ENCODE measurements at places on chromosomes 1 and 21.

GRCh38 chr1:214425101-214425500 lies 126.3 kb downstream of the PTPN14 start:
- DNase-seq: no peak

DNA sequence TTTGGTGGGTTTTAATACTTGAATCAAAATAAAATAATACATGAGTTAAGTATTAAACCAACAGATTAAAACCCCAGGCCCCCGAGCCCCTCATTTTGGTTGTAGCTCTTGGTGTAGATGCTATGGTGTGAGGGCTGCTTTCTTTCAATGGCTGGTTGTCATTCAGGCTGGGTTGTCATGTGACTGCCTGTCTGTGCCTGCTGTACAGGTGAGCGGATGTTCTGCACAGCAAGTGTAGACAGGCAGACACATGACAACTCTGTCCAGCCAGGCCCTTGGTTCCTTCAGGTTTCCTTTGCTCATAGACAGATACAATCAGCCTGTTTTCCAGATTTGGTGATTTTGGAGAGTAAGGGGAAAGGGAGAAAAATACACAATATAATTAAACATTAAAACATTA lies 281.9 kb upstream of the C1orf105 start:
- no peak for DNase-seq

GRCh38 chr1:228830954-228831481 lies 95.7 kb downstream of the RHOU start:
- no peak for DNase-seq

DNA sequence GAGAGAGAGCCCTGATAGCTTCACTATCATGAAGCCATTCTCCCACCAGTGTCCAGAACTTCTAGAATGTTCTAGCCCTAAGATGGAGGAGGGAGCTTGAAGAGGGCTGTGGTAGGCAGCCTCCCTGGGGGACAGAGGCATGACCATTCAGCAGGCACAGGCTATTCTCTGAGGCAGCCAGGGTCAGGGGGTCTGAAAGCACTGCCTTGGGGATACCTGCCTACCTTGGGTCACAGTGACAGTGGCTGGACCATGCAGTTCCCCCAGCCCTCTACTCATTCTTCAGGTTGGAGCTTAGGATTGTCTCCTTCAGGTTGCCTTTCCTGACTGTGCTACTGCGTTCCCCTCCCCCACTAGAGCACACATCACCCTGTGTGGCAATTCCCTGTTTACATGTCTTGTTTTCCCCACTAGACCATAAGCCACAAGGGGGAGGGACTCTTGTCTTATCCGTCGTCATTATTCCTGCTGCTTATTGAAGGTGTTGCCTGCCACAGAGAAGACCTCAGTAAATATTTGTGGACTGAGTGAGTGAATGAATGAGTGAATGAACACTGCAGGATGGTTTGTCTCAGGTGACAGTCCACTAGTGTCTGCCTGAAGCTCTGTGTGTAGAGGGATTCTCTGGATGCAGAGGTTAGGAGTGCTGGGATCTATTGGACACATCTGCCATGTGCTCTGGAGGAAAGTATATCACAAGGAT lies 5.2 kb downstream of the ZDHHC18 start:
- DNase-seq: no peak

GRCh38 chr1:244599937-244600350 lies 53.0 kb upstream of the DESI2 start:
- DNase-seq: no peak

DNA sequence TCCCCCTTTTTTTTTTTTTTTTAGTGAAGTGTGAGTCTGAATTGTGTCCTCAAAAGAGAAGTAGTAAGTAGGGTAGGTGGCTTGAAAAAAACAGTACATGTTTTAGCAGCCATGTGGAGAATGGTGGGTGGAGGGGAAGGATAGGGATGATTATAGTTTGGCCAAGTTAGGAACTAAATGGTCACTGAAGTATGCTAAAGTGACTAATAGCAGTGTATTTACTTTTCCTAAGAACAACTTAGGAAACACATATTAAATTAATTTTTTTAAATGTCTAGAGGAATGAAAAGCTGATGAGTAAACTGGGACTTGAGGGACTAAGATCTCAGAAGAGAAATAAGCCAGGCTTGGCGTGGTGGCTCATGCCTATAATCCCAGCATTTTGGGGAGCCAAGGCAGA lies 55.5 kb downstream of the PLA2G4A start:
- no peak for DNase-seq

DNA sequence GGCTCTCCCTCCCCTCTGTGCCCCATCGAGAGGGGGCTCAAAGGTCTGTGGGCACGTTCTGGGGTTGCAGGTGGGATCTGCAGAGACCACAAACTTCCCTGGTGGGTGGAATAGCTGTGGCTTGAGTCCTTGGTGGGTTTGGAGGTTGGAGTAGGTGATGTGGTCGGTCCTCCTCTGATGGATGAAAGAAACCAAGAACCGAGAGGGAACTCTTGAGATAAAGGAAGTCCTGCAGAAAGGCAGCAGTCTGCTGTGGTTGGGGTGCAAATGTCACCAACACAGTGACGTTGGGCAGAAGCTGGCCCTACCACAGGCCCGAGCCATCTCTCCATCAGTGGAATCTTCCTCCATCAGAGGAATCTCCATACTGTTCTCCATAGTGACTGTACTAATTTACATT lies 171.8 kb downstream of the FCRL5 start:
- DNase-seq: no peak

- DNase-seq: no peak
These were observed 1009.9 kb downstream of the ADGRL2 start for GRCh38 chr1:82810601-82811000.

DNA sequence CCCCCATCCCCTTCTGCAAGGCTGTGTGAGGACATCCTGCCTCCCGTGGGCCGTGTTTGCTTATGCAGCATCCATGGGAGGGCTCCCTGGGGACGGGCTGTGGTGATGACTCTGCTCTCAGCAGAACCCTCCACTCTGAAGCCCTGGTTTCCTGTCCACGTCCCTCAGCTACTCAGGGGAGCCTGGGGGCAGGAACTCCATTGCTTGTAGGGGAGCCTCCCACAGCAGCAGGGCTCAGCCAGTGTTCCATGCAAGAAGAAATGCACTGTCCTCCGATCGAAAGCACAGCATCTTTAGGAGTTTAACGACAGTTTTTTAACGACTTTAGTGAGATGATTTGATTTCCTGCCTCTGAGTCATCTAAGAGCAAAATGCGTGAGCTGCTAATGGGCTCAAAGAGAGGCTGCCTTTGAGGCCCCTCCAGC lies 8.3 kb upstream of the KCNAB2 start:
- DNase-seq: no peak

DNA sequence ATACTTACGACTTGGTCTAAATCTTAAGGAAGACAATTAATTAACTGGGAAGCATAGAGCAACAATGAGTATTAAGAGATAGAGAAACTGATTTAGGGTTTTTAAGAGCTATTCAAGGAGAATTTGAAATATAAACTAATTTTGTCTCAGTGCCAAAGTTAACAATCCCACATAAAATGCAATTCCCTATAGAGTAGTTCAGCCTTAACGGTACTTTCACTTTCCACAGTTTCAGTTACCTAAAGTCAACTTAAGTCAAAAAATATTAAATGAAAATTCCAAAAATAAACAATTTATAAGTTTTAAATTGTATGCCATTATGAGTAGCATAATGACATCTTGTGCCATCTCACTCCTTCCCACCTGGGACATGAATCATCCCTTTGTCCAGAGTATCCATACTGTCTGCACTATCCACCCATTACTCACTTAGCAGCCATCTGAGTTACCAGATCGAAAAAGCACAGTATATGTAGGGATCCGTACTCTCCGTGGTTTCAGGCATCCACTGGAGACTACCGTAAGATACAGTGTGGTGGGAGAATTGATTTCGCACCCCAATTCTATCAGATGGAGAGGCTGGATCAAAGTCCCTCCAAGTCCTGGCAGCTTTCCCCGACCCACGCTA lies 4.8 kb upstream of the SARS1 start:
- DNase-seq: no peak

DNA sequence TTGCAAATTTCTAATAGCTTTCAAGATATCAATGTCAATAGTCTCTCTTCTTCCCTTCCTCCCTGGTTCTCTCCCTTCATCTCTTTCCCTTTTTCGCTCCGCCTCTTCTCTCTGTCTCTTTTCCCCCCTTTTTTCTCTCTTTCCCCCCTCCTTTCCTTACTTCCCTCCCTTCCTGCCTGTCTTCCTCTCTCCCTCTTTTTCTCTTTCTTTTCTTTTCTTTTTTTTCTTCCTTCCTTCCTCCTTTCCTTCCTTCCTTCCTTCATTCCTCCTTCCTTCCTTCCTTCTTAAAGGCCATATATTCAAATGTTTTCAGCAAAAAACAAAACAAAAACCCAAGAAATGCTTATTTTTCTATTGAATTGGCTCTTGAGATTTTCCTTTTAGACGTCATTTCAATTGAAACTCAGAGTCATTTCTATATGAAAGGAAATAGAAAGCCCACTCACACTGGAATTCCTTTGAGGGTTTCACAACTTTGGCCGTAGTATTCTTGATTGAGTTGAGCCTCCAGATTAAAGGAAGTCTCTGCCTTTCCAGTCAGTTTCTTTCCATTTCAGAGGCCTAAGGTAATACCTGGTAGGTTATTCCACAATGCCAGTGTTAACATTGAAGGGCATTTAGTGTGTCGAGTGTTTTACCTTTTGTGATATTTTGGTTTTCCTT lies 551.5 kb downstream of the LMO4 start:
- DNase-seq: no peak

DNA sequence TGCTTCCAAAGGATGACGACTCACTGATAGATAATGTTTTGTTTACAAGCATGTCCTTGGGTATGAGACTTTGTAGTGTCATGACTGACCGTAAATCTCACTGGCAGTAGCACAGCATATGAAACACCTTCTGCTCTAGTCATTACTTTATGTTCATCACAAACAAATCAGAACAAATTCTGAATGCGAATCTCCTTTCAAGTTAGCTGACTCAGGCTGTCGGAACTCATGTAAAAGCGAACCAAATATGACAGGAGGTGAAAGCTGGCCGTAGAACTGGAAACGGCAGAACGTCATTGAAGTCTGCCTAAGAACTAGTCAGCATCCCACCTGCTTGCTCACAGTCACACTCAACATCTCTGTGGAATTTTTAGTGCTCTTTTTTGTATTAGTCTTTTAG lies 143.9 kb downstream of the RGS7 start:
- DNase-seq: no peak

- no peak for DNase-seq
These were observed 243.0 kb downstream of the SIPA1L2 start for GRCh38 chr1:232386721-232387510.

DNA sequence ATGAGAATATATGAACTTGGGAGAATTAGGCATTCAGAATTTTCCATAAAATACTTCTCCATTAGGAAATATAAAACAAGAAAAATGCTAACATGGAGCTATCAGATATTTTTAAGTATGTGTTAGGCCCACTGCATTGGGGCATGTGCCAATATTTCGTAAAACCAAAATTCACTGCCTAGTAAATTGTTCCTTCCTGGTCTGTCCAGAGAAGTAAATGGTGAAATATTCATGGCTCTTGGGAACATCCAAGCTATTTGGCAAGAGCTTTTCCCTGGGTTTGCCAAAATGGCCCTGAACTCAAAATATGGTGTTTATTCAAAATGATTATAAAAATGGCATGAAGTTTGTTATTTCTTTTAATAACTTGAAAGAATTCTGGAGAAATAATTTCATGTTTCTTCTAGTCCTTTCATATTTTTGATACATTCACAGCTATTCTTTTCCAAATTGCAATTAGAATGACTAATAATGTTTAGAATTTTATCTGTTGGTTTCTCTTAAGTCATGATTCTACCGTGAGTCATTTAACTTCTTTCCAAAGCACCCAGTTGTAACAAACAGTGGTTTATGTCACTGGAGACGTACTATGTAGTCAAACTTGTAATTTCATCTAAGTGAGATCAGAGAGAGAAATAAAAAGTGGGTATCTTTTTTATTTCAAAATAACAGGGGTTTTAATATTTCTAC lies 25.7 kb upstream of the SLC19A2 start:
- DNase-seq: no peak

DNA sequence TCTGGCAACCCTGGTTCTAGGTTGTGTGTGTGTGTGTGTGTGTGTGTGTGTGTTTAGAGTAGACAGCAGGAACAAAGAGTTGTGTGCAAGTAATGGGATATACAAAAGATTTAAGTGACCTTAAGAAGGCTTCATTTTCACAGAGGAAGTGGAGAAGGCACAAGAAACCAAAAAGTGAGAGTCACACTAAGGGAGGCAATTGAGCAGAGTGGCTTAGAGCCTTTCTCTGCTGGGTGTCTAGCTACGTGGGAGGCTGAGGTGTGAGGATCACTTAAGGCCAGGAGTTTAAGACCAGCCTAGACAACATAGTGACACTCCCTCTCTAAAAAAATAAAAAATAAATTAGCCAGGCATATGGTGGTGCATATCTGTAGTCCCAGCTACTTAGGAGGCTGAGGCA lies 44.4 kb upstream of the HAO2 start:
- DNase-seq: no peak

DNA sequence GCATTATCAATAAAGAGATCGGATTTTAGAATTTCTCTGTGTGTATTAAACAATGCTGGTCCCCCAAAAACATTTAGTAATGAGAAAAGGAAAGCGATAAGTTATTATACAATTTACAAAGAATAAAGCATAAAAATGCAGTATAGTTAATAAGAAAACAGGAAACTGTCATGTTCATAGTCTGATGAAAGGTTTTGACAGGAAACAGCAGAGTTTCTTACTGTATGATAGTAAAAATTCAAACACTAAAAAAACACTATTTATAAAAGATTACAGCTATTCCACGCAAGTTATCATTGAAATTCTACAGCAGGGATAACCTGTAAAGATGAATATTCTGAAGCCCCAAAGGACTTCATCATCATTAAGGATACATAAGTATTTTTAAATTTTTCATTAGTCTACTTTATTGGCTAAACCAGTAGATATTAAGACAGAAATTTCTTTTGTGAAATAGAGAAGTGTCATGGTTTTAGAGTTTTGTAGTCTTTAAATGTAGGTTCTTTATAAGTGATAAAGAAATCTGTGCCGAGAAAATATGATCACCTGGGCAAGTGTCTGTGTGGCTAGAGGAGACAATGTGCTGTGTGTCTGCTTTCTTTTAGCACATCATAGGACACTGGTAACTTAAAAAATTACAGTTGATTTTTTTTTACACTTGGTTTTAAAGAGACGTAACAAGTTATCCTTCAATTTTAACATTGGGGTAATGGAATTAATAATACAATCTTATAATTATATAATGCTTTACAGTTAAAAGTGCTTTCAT lies 49.7 kb upstream of the GFI1 start:
- DNase-seq: no peak

All from occipital lobe (tissue), 3 donors.